ENCODE measurements at places on chromosomes 1 and 21.
A peak's percentile ranks its signal among the peaks of the same experiment; 100 is the strongest.

DNA sequence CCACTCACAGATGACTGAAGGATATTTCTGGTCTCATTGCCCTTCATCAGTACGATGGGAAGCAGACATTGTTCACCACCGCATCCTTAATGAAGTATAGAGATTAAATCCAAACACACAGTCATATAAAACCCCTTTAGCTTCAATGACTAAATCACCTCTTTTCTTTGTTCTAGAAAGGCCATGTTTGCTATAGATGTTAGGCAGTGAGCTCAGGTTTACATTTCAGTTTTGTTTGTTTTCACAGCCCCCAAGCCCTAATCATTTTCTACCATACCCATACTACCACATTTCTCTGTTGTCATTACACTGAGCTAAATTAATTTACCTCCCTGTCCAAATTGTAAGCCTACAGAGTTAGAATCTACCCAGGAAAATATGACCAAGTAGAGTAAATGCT lies 385.1 kb downstream of the NTNG1 start:
- no peak for DNase-seq

DNA sequence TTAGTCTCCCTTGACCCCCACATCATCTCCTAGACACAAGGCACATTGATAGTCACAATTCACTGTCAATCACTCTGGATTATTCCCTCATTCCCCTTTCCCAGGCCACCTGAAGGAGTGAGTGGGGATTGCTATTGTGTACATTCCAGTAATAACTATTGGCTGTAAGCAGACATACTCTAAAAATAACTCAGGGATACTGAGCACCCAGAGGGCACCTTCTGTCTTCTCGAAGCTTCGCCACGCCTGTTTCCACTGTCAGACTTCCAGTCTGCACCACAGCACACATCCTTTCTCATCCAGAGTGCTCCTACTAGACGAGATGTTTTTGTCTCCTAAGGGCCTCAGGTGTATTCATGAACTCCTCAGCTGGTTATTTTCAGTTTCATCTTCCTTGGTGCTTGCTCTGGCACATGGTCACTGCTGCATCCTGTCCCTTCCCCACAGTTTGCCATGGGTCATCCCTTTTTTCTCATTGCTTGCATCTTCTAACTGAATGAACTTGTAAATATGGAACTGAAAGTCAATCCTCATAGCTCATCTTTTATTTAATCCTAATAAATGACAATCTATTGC lies 848 bp upstream of the APOBEC4 start:
- DNase-seq, result no peak

DNA sequence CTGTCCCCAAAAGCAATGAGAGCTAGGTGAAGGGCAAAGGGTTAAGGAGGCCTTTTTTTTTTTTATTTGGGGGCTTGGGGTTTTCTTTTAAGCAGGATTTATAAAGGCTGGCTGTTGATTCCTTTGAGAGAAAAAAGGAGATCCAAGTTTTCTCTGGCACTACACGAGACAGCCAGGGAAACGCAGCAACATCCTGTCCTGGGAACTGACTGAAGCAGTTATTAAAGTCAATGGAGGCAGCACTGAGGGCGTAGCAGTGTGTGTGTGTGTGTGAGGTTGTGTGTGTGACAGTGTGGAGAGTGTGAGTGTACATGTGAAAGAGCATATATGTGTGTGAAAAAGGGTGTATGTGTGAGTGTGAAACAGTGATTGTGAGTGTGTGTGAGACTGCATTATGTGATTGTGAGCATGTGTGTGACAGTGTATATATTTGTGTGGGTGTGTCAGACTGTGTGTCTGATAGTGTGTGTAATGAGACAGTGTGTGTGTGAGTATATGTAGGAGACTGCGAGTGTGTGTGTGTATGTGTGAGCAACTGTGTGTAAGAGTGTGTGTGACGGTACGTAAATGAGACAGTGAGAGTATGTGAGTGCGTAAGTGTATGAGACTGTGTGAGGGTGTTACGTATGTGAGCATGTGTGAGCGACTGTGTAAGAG lies 65.9 kb upstream of the TIAM1 start:
- DNase-seq, result peak; percentile 60

GRCh38 chr1:15625056-15625917 lies 8.0 kb downstream of the DDI2 start:
- no peak for DNase-seq

DNA sequence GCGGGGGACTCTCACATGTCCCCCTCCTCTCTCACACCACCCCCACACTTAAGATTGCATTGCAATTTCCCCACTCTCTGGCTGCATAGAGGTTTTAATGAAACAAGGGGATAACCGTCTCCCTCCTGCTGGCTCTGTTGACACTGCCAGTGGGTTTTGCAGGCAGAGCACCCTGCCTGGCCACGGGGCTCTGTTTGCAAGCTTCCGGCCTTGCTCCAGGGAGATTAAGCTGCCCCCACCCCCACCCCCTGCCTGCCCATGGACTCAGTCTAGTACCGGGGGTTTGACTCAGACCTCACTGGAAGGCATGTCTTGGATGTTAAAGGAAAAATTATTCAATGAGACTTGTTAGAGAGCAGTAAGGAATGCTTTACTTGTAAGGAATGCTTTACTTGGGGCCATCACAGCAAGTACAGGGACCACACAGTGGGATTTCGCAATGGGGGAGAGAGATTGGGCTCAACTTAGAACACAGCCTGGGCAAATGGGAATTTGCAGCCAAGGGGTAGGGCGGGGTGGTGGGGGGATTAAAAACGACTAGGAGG lies 101.0 kb downstream of the AJAP1 start:
- DNase-seq, result no peak

GRCh38 chr1:165753934-165754333 lies 14.7 kb downstream of the TMCO1 start:
- DNase-seq, result no peak

All from femur (tissue), 1 donor.